Mesothelial cell of epicardium (in vitro differentiated cells): ENCODE measurements at places on chromosomes 3 and 15.

- H3K4me3 ChIP-seq, result no peak overlapping the region
- H3K36me3 ChIP-seq, result no peaks in the 10 kb centered on the region
- DNase-seq, result no peak
- no peaks in the 10 kb centered on the region for H3K27me3 ChIP-seq
- H3K27ac ChIP-seq, result peak overlapping the region; percentile 40
Observed at GRCh38 chr3:25817107-25817506, 27.2 kb downstream of the OXSM start.

DNA sequence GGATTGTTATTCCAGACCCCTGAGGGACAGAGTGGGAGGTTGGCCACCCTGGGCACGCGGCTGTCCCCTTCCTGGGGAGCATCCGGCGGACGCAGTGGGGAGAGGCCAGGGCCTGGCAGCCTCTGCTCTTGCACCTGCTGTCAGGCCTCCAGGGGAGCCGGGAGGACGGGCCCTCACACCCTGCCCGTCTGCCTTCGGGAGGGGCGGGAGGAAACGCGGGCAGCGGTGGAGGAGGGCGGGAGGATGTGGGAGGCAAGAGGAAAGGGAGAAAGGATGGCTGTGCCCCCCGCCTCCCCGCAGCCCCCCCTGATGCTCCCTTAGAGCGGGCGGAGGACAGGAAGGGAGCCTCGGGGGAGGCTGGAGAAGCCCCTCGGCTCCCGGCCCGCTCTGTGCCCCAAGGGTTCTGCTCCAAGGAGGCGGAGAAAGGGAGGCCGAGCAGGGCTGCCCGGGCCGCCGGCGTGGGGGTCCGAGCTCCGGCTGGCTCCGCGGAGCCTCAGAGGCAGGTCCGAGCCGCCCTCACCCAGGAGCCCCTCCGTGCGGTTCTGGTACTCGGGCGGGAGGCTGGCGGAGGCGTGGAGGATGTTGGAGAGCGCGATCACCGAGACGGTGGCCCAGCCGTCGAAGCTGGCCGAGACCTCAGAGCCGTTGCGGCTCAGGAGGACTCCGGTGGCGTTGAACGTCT lies 40.9 kb downstream of the MUC20 start:
- no peak overlapping the region for H3K27ac ChIP-seq
- peaks cover 5% of the 10 kb centered on the region for H3K27me3 ChIP-seq
- no peak overlapping the region for H3K4me3 ChIP-seq
- no peaks in the 10 kb centered on the region for H3K36me3 ChIP-seq
- DNase-seq, result no peak

DNA sequence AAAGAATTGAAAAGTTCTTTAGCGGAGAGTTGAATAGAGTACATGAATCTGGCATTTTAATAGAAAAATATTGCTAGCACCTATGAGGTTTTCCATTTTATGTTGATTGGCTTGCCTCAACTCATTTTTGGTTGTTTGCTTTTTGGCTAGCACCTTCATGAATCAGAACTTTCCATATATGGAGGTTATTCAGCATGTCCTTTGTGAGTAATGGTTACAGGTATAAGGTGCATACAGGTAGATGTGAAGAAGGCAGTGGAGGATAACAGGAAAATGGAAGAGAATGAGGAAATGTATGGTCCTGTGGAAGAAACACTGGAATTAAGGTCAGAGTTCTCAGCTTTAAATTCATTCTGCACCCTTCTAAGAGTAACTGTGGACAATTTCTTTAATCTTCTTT lies 98.1 kb upstream of the GBE1 start:
- no peak overlapping the region for H3K27ac ChIP-seq
- no peak for DNase-seq
- H3K4me3 ChIP-seq, result no peak overlapping the region
- no peaks in the 10 kb centered on the region for H3K36me3 ChIP-seq
- H3K27me3 ChIP-seq, result no peaks in the 10 kb centered on the region
- H3K4me1 ChIP-seq, result peaks cover 9% of the 10 kb centered on the region

- peaks cover 9% of the 10 kb centered on the region for H3K27me3 ChIP-seq
- peaks cover 30% of the 10 kb centered on the region for H3K4me1 ChIP-seq
- no peaks in the 10 kb centered on the region for H3K36me3 ChIP-seq
- no peak overlapping the region for H3K4me3 ChIP-seq
Observed at GRCh38 chr3:4546346-4547178, 53.4 kb downstream of the ITPR1 start.

GRCh38 chr15:82014989-82015388 lies 30.8 kb downstream of the MEX3B start:
- no peaks in the 10 kb centered on the region for H3K36me3 ChIP-seq
- DNase-seq, result no peak
- no peaks in the 10 kb centered on the region for H3K4me1 ChIP-seq
- no peak overlapping the region for H3K27ac ChIP-seq

DNA sequence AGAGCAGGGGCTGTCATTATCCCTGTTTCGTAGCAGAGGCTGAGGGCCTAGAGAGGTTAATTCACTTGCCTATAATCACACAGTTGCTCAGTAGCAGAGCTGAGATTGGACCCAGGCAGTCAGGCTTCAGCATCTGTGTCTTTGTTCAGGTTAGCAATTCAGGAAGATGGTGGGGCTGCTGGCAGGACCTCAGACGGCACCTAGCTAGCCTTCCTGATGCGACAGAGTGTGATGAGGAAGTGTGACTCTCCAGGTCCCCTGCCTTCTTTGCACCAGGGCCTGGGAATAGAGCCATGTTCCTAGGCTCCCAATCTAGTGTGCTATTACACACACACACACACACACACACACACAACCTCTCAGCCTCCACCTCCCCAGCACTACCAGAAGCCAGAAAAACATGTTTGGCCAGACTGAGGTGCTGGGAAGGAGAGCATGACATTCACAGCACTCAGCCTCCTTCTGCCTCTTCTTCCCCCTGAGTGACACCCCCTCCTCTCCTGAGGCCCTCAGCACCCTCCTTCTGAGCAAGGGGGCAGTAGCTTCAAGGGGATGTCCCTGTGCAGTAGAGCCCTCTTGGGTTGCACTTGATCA lies 88.9 kb downstream of the TLE3 start:
- no peak overlapping the region for H3K27ac ChIP-seq
- H3K36me3 ChIP-seq, result no peaks in the 10 kb centered on the region
- peaks cover 18% of the 10 kb centered on the region for H3K4me1 ChIP-seq

DNA sequence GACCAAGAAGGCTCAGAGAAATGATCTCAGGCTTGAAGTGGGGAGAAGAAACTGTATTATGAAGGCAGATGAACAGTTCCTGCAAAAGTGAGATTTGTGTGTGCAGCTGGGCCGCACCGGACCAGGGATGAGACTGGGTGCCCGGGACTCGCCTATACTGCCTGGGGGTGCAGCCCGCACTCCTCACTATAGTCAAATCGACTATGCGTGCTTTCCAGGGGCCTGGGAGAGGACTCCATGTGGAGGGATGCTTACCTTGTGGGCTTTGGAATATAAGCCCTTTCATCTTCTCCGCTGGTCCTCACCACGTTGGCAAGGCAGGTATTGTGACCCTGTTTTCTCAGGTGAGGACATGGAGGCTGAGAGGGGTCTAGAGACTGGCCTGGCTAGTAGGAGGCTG lies 32.9 kb upstream of the APOD start:
- peaks cover 21% of the 10 kb centered on the region for H3K4me1 ChIP-seq
- H3K36me3 ChIP-seq, result peaks cover 1% of the 10 kb centered on the region
- DNase-seq, result no peak
- no peaks in the 10 kb centered on the region for H3K27me3 ChIP-seq

GRCh38 chr3:178785961-178786360 lies 249.7 kb downstream of the KCNMB2 start:
- H3K27me3 ChIP-seq, result no peaks in the 10 kb centered on the region
- H3K4me3 ChIP-seq, result no peak overlapping the region
- no peak for DNase-seq
- H3K27ac ChIP-seq, result no peak overlapping the region
- no peaks in the 10 kb centered on the region for H3K4me1 ChIP-seq

GRCh38 chr3:108178676-108179075 lies 43.5 kb downstream of the IFT57 start:
- peaks cover 7% of the 10 kb centered on the region for H3K36me3 ChIP-seq
- H3K27me3 ChIP-seq, result no peaks in the 10 kb centered on the region
- DNase-seq, result no peak
- no peak overlapping the region for H3K4me3 ChIP-seq

- H3K4me3 ChIP-seq, result no peak overlapping the region
- no peak overlapping the region for H3K27ac ChIP-seq
- H3K4me1 ChIP-seq, result no peaks in the 10 kb centered on the region
- no peak for DNase-seq
Observed at GRCh38 chr3:32626631-32627030, 56.0 kb upstream of the DYNC1LI1 start.

GRCh38 chr3:195895861-195896360 lies 12.4 kb downstream of the TNK2 start:
- peak overlapping the region; percentile 68 for H3K4me3 ChIP-seq
- H3K4me1 ChIP-seq, result peaks cover 51% of the 10 kb centered on the region
- peaks cover 2% of the 10 kb centered on the region for H3K27me3 ChIP-seq
- peak overlapping the region; percentile 90 for H3K27ac ChIP-seq
- peaks cover 3% of the 10 kb centered on the region for H3K36me3 ChIP-seq

- H3K36me3 ChIP-seq, result no peaks in the 10 kb centered on the region
- peak overlapping the region; percentile 85 for H3K27ac ChIP-seq
- H3K27me3 ChIP-seq, result no peaks in the 10 kb centered on the region
- DNase-seq, result no peak
Observed at GRCh38 chr3:87733671-87734367, 325.0 kb downstream of the CGGBP1 start.

DNA sequence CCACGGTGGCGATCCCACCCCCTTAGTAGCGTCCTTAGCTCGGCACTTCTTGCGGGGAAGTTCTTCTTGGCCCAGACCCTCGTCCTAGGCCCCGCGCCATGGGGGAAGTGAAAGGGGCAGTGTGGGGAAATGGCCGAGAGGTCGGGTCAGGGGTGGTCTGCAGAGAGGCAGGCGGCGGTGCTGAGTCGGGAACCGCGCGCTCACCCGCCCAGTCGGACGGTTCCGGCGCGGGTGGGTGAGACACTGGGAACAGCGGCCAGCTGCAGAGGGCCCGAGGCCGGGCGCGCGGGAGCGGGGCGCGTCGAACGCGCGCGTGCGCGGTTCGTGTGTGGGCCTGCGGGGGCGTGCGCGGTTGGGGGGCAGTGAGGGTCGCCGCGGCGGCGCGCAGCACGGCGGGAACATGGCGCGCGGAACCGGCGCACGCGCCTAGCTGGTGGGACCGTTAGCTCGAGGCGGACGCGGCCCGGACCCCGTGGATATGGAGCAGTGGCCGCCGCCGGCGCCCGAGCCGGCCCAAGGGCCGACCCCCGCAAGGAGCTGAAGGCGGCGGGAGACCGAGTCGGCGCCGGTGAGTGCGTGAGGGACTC lies 246.9 kb downstream of the GOLGA6L6 start:
- H3K27ac ChIP-seq, result no peak overlapping the region
- no peaks in the 10 kb centered on the region for H3K27me3 ChIP-seq
- DNase-seq, result no peak
- no peaks in the 10 kb centered on the region for H3K4me1 ChIP-seq
- H3K4me3 ChIP-seq, result no peak overlapping the region
- peaks cover 2% of the 10 kb centered on the region for H3K36me3 ChIP-seq
